Mesendoderm (in vitro differentiated cells): ENCODE measurements at places on chromosomes 1 and 21.

GRCh38 chr1:19321071-19321470 is 8.9 kb downstream of the SLC66A1 start:
- no peak for DNase-seq

DNA sequence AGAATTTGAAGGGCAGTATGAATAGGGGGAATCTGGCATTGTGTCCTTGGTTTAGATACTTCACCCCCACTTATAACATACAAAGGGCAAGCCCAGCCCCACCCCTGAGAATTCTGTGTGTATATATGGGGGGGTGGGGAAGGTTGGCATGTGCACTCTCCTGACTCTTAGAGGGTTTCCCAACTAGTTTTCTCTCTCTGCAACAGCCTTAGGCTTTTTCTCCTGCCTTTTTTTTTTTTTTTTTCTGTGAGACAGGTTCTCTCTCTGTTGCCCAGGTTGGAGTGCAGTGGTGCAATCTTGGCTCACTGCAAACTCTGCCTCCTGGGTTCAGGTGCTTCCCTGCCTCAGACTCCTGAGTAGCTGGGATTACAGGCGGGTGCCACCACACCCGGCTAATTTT is 2.9 kb upstream of the ZBED6 start:
- DNase-seq: no peak

DNA sequence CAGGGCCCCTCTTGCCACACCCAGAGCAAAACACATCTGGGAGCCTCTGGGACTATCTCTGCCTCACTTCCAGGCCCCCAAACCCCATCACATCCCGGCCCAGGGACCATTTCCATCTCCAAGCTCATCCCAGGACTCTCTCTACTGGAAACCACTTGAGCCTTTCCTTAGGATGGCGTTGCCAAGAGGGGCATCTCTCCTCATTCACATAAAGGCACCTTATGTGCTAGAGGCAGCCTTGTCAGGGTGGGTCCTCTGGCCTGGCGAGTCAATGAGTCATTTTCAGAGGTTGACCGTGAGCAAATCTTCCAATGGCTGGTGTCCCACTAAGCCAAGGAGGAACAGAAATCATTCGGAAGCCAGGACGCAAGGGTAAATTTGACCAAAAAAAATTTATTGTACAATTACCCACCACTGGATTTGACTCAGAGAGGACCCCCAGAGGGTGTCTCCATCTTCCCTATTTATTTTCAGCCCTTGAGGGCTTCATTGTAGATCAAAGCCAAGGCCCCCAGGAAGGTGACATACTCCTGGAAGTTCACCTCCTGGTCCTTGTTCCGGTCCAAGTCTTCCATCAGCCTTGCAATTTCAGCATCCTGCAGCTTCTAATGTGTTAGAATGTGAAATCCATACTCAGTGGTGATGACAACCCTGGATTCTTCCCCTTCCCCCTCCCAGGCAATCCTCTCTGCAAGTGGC is 1.4 kb downstream of the S100A6 start:
- DNase-seq: no peak

DNA sequence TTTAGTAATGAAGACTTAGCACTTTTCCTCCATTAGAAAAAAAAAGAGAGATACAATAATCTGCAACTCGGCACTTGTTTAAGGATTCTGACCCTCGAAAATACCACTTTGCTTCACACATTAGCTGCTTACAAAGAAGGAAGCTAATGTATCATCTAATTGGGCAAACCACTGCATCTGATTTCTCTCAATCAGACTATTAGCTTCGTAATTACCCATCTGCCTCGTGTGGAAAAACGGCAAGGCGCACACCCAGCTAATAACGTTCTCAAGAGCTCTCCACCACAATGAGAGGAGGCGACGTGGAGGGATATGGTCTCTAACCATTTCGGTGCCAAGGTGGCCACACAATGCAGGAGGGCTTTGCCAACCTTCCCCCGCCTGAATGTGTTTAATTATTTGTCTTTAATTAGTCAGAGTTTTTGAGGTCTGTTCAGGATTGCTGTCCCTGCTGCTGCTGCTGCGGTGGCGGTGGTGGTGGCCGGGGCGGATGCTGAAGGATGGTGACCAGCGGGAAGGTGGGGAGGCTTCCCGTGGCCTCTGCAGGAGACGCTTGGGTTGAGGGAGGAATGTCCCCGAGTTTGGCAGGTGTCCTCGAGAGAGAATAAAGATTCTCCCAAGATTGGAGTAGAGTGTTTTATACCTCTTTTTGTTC is 374.5 kb downstream of the RPS6KC1 start:
- DNase-seq: no peak

DNA sequence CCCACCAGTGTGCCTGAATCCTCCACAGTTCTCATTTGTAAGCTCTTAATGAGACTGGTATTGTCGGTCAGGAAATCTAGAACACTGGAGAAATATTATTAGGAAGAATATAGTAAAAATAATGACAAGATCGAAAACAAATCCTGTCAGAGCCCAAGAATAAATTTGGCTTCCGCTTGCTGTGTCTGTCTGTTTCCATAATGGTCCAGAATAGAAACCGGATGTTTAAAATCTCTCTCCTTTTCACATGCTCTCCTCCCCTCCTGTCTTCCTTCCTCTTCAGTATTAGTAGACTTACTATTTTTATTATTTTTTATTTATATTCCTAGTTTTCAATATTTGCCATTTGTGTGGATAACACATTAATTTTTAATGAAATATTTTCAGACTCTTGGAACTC is 187.7 kb downstream of the SDCCAG8 start:
- no peak for DNase-seq

GRCh38 chr1:97071173-97071572 is 349.6 kb downstream of the PTBP2 start:
- no peak for DNase-seq

DNA sequence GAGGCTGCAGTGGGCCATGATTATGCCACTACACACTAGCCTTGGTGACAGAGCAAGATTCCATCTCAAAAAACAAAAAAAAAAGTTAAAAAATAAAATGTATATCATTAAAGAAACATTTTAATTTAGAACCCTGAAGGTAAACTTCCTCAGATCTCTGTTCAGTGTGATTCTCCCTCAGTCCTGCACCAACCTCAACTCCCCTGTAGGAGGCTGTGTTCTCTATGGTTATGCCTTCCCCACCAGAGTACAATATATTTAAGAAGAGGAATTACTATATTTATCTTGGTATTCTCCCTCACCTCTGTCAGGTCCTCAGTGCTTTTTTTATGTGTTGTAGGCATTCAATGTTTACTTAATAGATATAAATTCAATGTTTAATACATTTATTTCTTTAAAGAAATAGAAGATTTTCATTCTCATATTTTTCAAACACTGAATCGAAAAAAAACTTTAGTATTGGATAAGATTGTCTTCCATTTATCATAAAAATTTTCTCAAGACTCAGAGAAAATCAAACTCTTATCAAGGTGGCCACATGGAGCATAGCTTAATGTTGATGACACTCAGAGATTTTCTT is 4.8 kb upstream of the LRRC8B start:
- DNase-seq: peak; percentile 45

- DNase-seq: peak; percentile 14
These were observed 37.2 kb upstream of the GBP5 start for GRCh38 chr1:89309828-89310227.

DNA sequence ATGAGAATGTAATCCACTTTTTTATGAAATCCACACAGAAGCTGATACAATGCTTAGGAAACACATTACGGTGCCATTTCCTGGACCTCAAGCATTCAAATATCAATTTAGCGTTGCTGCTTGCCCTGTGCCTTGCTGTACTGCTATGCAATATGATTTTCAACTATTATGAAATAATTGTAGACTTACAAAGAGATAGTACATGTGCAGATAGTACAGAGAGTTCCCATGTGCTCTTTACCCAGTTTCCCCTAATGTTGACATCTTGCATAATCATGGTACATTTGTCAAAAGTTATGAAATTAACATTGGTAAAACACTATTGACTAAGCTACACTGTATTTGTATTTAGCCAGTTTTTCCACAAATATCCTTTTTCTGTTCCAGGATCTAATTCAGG is 37.7 kb upstream of the PTBP2 start:
- DNase-seq: no peak

DNA sequence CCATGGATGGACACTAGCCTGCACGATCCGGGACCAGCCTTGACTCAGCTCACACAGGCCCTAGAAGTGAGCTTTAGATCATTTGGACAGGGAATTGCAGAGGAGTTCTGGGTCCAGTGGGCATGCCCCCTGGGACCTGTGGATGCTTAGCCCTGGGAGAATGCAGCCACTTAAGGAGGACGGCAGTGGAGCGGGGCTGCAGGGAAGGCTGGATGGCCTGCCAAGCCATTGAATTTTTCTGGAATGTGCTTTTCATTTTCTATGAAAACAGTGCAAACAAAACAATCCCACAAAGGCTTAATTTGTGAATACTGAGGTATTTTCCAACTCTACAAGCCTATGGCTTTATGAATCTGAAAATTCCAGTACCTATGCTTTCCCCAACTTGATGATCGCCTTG is 80.4 kb upstream of the GCLM start:
- DNase-seq: no peak

GRCh38 chr1:36754366-36754765 is 271.7 kb upstream of the CSF3R start:
- DNase-seq: no peak

- DNase-seq: no peak
These were observed 240.8 kb upstream of the FGGY start for GRCh38 chr1:59055908-59056719.

GRCh38 chr1:88961647-88962275 is 30.7 kb downstream of the KYAT3 start:
- no peak for DNase-seq

DNA sequence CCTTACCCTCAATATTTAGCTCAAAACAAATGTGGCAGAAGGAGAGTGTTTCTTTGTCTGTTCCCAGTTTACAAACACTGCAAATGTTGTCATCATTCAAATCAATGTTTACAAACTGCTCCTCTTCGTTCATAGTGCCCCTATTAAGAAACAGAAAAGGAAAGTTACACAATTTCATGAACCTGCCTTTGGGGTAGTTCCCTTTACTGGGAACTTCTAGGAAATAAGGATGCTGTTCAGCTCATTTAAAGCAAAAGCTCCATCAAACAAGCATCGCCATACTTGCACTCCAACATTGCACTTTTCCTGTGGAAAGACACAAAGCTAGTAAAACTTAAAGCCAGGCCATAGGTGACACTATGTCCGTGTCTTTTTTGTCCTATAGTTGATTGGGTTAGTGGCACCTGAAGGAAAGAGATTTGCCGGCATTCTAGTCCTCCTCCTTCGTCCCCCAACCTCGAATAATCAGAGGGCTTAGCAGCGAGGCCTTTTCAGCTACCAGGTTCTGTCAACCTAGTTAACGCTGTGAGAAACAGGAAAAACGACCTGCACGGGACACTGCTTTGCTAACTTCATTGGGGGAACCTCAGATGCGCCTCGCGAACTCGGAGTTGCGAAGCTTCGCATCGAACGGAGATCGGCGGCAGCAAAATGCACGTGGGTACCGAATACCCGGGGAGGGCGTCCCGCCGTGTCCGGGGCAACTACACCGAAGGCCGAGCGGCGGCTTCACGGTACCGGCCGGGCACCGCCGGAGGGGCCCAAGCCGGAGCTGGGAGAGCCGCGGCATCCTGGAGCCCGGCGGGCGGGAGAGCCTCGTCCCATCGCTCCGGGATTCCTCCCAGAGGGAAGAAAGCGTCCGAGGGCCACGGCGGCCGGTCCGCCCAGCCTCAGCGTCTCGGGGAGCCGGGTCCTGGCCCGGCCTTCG is 706 bp downstream of the C21orf91 start:
- peak; percentile 73 for DNase-seq

DNA sequence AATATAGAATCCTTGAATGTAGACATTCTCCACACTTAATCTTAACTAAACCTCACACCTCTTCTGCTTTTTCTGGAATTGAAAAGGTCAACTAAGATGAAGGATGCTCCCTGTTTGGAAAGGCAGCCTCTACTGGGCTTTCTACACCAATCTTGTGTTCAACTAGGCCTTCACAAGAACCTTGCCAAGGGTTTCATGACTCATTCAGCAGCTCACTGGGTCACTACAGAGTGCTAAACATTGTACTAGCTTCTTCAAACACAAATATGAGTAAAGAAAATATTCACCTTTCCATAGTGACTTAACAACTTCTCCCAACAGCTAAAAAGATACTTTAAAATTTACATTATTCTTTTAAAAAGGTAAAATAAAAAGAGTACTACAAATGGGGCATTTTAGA is 135.3 kb upstream of the PRMT6 start:
- no peak for DNase-seq

DNA sequence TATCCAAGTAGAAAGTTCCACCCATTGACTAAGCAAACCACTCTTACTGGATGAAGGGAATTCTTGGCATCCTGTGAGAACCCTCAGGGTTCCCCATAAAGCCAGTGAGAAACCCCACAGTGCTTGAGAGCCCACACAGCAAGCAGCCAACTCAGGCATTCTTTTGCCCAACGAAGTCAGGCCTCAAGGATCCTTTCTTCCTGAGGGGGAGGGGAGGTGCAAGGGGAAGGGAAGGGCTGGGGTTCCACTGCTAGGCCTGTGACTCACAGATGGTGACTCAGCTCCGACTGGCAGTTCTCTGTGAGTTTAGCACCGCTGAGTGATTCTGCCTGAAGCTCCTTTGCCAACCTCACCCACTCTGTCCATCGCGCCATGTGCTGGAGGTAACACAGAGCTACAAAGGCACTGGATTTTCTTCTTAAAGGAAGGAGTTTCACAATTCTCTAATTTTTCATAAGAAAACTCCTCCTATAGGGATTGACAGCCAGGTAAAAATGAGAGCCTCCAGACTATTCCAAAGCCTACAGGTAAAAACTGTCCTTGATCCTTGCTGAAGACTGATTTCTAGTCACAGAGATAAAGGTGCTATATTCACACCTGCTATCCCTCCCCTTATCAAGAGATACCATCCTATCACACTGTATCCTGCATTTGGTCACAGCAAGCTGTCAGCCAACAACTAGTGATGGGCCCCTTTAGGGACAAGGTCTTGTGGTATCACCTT is 4.8 kb downstream of the ENO1 start:
- peak; percentile 98 for DNase-seq
